ENCODE measurements at places on chromosomes 2 and 18.

GRCh38 chr2:28206762-28207161 lies 185.9 kb upstream of the FOSL2 start:
- DNase-seq = no peak

DNA sequence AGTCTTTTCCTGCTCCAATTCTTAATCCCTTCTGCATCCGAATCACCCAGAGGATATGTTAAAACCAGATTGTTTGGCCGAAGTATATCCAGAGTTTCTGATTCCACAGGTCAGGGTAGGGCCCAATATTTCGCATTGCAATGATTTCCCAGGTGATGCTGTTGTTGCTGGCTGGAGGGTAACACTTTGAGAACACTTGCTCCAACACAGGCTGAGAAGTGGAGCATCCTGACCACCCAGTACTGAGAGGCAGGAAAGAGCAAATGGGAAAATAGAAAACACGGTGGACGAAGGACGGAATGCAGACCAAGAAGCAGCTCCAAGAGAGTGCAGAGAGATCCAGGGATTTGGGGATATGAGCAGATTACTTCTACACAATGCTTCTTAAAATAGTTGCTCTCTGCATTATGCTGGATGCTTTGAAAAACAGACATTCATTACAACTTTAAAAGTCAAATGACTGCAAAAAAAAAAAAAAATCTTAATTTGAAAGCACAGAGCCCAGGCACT lies 362.2 kb upstream of the SLC14A2 start:
- DNase-seq = no peak

- no peak for DNase-seq
Observed at GRCh38 chr2:127165539-127165935, 54.6 kb downstream of the CYP27C1 start.

GRCh38 chr2:6352906-6353515 lies 512.7 kb downstream of the CMPK2 start:
- DNase-seq = peak; percentile 14

DNA sequence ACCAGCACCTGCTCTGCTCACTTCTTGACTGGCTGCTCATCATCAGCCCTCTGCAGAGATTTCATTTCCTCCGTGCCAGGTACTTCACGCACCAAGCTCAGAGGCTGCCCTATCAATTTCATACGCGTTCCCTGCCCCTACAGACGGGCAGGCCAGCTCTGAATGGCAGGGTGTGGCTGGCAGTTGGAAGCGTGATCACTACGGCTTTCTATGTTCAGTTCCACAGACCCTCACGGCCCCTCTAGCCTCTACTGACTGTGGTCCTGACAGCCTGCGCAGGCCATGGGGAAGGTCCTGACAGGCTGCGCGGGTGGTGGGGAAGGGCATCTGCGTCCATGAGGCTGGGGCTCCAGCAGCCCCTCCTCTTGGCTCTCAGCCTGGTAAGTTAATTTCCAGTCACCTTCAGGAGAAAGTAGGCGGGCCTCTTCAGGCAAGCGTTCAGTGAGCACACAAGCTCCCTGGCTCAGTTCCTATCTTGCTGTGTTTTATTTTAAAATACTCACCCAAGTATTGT lies 154.8 kb downstream of the ZNF236 start:
- DNase-seq = peak; percentile 20

- no peak for DNase-seq
Observed at GRCh38 chr18:2112435-2113045, 458.8 kb downstream of the METTL4 start.

- DNase-seq = no peak
Observed at GRCh38 chr18:65592435-65592834, 158.4 kb upstream of the CDH7 start.

DNA sequence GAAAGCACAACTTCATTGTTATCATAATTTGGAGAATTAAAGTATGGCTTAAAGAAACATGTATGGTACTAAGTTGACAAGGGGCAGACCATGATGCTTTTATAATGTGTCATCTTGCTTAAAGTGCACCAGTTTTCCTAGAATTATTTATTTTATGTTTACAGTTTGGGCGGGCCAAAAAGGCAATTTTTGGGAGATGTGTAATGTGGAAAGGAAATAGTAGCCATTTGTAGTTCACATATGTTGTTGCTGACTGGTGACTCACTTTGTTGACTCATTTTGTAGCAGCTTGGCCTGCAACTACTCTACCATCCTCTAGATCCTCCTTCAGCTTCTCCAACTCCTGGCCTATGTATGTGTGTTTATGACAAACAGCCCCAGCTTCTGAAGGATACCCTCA lies 7.7 kb downstream of the ZSCAN30 start:
- no peak for DNase-seq

- no peak for DNase-seq
Observed at GRCh38 chr18:74115046-74115445, 32.6 kb downstream of the FBXO15 start.

DNA sequence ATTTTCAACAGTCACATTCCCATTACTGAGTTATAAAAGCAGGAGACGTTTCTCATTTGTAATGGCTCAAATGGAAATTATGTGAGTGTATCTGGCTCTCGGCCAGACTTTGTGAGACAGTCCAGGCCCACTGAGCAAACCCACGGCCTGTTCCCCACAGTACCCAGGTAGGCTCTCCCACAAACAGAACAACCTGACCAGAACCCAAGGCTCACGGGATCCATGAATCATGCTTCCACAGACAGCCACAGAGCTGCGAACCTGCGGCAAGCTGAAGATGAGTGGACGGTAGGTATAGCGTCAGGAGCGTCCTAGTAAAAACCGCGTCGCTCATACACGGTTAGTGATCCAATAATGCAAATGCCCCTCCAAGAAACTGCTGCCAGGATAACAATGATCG lies 34.2 kb downstream of the NDUFA10 start:
- DNase-seq = no peak

DNA sequence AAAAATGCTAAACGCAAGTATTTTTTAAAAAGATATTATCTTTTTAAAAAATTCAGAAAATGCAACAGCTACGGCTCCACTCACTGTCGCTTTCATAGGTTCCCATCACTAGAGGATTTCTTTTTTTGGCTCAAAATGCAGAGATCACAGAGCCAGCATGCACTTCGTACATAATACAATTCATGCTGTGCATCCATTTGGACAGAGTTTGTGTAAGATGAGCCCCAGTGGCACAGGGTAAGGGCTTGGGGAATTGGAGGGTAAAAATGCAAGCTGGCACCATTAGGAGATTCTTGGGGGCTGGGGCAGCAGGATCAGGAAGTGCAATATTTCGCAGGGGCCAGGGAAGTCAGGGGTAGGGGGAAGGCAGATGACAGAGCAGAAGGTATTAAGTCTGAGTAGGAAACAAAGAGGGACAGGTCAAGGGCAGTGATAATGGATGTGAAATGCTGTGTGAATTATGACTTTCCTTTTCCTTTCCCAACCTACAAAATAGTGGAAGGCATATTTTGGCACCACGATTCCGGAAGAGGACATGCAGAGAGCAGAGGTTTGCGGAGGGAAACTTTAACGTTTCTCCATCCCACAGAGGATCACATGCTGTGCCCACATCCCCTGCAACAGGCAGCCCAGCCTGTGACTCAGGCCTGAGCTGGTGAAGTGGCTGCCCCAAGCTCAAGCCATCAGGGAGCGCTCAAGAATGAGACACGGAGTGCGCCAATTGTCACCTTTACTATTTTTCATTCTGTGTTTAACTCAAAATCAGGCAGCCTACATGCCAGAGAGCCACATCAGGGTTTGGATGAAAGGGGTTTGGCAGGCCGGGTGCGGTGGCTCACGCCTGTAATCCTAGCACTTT lies 4.7 kb downstream of the CAPG start:
- peak; percentile 61 for DNase-seq

DNA sequence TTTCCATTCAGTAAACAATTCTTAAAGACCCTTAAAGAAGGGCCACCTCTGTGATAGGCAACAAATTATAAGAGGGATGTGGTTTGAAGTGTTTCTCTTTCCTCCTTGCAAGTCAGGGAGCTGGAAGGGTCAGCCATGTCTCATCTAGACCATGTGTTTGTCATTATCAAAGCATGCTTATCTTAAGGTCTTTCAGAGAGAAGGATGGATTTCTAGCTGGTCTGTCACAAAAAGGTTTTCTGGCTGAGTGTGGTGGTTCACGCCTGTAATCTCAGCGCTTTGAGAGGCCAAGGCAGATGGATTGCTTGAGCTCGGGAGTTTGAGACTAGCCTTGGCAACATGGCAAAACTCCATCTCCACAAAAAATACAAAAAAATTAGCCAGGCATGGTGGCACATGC lies 59.2 kb upstream of the PEX13 start:
- no peak for DNase-seq

- DNase-seq = no peak
Observed at GRCh38 chr18:2847317-2848246, 776 bp downstream of the EMILIN2 start.

DNA sequence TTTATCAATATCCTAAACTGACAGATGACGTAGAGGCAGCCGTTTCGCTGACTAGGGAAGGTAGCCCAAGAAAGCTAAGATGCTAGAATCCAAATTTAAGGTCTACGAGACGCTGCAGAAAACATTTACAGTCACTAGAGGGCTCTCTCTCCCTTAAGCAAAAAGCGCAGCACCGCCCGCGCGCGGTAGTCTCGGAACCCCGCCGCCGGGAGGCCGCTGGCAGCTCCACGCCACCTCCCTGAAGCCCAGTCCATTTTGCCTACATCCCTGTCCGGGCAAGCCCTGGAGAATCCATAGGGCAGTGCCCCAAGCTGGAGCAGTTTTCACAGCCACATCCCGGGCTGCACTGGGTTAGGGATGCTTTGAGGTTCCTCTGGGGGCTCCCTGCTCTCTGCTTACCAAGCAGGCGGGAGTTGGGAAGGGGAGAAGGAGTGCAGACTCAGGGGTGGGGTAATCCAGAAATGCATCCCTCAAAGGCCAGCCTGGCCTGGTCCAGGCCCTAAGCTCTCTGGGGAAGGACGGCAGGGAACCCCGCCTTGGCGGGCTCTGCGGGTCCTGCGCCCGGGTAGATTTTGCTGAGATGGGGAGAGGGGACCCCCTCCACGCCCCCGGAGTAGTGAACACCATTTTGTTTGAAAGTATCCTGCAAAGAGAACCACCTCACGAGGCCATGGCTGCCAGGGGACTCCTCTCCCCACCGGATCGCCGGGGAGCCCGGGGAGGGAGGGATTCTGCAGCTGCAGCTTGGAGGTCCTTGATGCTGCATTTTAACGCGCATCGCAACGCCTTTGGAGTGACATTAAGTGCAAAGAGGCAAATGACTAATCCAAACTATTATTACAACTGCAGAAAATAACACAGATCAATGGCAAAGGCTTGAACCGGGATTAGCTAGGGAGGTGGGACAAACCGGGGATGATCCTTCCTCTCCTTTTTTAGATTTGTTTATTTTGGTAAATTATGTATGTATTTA lies 1.3 kb upstream of the DPYSL5 start:
- peak; percentile 88 for DNase-seq

- DNase-seq = no peak
Observed at GRCh38 chr2:137178951-137179377, 413.6 kb downstream of the THSD7B start.

GRCh38 chr2:98569197-98569793 lies 39.0 kb downstream of the COA5 start:
- DNase-seq = no peak

DNA sequence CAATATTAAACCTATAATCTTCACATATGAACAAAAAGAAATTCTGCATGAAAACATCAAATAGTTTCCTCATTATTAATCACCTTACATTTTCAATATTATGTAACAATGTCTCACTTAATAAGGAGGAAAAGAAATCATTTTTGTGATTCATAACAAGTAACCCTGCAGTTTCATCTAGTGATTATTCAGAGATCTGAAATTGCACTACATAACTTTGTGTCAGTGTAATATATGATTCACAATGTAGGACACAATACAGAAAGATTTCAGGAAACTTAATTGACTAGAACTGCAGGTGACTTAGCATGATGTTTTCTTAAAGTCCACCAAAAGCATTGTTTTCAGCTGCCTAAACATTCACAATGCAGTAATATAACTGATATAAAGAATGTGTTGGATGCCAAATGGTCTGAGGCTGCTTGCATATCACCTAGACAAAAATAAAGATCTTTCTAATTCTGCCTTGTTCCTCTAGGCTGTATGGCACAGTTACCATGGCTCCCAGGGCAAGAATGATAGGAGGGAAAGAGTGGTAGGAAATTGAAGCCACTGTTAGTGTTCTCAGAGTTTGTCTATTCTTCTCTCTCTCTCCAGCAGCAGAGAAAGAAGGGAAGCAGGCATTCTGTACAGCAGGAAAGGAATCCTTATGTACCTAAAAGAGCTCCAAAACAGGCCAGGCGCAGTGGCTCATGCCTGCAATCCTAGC lies 366.6 kb downstream of the FSIP2 start:
- DNase-seq = no peak

DNA sequence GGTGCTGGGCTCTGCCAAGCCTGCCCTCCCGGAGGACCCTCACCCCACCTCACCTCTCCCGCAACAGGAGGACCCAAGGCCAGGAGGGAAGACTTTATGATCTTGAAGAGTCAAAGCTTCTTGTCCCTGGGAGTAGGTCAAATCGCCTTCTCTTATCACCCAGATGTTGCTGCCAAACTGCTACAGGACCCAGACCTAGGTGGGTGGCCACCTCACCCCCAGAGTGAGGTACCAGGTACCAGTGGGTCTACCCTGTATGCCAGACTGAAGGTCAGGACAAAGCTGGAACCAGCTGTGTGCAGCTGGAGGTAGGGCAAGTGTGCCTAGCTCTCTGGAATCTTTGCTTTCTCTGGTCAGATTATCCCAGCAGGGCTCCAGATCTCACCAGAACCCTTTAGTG lies 197.2 kb downstream of the ZFP36L2 start:
- DNase-seq = no peak

- no peak for DNase-seq
Observed at GRCh38 chr2:34736482-34736881, 1137.4 kb upstream of the FAM98A start.

- DNase-seq = peak; percentile 48
Observed at GRCh38 chr2:204115137-204116056, 178.8 kb downstream of the ICOS start.

- DNase-seq = no peak
Observed at GRCh38 chr2:70523996-70524965, 29.3 kb downstream of the TGFA start.

DNA sequence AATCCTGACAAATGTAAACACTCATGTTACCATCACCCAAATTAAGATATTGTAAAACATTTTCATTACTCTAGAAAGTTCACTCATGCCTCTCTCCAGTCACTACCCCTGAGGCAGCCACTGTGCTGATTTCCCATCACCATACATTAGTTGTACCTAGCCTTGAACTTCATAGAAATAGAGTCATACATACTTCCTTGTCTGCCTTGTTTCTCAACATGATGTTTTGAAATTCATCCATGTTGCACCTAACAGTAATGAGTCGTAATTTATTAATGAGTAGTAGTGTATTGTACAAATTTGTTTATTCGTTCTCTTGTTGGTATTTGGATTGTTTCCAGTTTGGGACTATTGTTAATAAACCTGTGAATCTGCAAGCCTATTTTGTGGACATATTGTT lies 49.0 kb upstream of the TWSG1 start:
- DNase-seq = no peak
